NCI-H1436 (cell line): ENCODE measurements at places on chromosomes 2 and 18.

DNA sequence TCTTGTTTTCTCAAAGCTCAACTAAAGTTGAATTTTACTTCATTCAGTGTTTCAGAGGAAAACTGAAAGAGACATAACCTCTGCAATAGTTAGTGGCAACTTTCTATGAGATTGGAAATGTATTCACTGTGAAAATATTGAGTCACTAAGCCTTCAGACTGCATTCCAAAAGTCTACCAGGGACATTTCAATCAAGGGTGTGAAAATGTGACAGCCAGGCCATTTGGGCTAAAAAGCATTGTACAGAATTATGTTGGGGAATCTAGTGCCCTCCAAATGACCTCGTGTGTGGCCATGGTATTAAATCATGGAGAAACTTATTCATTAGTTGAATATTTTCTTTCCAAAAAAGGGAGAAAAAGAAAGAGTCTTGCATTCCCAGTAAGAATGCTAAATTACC lies 251.9 kb downstream of the GRB14 start:
- no peak for DNase-seq

DNA sequence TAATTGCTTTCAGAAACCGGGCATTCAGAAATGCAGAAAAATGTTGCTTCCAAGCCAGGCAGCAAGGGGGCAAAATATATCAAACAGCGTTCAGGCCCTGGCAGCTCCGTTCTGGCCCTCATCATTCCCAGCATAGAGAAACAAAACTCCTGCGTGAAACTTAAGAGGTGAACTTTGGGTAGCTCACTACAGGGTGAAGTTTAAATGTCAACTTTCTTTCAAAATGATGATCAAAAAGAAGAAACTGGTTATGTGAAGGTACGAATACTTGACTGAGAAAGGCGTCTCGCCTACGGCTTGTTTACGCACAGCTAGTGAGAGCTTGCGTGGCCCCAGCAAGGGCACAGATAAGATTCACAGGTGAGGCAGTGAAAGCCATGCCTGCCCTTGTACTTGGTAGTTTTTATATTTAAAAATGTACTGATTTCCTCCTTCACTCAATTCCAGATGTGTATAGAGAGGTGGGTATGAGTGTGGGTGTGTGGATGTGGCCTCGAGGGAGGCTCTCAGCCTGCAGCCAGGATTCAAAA lies 127.5 kb downstream of the NFATC1 start:
- no peak for DNase-seq

- no peak for DNase-seq
These were observed 159.7 kb downstream of the SMAD7 start for GRCh38 chr18:48790869-48791635.

DNA sequence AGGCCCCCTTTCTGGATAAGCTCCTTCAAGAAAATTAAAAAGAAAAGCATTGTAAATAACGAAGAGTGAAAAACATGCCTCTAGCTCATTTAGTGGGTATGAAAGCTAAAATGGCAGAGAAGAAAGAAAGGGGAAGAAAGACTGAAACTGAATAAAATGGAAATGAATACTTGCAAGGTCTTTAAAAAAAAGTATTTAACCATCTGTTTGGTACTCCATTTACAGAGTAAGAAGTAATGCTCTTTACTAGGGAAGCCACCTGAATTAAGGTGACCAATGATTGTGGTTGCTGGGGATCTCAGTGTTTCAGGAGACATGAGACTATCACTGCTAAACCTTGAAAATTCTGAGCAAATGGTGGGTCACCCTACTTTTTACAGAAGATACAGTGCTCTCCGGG lies 17.7 kb upstream of the ARL5A start:
- no peak for DNase-seq

DNA sequence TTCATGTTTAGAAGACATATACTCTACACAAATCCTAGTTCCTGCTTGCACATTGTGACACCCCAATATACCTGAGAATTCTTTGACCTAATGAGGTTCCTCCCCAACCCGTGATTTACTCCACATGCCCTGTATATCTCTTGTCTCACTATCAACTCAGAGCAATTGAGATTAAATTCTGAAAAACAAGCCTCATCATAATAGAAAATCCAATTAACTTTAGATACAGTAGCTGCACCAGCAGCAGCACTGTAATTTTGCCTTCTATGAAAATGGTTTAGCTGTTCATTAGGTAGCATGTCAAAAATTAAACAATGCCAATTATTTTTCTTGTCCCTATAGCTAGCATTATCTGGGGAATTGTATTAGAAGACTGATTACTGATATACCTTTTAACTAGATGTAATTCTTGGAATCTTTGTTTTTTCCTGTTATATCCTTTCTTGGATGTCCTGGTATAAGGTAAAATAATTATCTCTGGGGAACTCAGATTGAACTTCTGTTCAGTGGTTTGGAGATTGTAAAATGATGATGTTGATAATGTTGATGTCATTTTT lies 218.9 kb upstream of the TANK start:
- DNase-seq = no peak

DNA sequence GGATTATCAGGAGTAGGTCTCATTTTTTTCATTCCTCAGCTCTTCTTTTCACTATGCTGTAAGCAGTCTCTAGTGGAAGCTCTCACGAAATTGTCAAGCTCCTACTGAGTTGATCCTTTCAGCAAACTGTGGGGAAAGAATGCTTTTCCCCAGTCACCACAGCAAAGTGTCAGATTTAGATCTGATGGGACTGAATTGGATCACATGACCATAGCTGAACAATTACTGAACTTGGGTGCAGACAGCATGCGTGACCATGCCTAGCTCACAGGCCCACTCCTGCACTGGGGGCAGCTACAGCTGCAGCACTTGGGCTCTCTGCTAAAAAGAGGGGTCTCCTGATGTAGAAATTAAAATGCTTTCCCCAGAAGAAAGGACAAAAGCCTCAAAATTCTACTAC lies 3.1 kb downstream of the ARHGAP15 start:
- no peak for DNase-seq

DNA sequence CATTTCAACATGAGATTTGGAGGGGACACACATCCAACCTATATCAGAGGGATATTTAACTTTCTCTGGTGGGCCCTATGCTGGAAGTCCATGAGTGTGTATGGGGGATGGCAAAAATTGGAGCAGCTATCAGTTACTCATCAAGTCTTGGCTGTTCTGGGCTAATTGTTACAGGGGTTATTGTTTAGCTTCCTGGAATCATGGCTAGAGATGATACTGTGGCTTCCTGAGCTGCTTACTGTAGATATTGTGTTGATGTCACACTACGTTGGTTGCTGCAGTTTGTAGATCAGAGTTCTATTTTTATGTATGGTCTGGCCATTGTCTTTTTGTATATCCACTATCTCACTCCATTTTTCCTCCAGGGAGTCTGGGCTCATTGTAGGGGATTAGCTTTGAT lies 20.9 kb upstream of the IL1R2 start:
- DNase-seq = no peak

DNA sequence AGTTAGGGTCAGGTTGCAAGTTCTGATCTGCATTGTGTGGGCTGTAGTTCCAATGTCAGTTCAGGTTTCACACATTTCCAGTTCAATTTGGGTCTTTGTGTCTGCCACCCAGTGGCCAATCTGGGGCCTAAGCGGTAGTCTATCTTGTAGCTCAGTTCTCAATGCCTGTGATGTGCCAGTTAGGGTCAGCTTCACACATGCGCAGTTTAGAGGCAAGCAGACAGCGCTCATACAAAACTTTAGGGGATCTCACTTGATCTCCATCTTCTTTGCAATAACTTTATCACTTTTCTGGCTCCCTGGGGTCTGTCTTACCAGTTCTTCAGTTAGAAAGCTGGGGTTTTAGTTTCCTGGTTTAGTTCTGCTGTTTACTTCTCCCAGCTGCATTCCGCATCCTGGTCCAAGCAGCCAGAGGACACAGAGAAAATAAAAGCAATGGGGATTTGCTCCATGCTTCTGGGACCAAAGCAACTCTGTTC lies 11.0 kb upstream of the ZNF24 start:
- peak; percentile 29 for DNase-seq

- no peak for DNase-seq
These were observed 357.2 kb downstream of the SATB2 start for GRCh38 chr2:199100326-199101110.

GRCh38 chr2:216243026-216243425 lies 129.3 kb downstream of the MARCHF4 start:
- no peak for DNase-seq

GRCh38 chr18:44627280-44627679 lies 53.4 kb upstream of the SETBP1 start:
- no peak for DNase-seq

GRCh38 chr2:149744865-149745264 lies 157.3 kb upstream of the MMADHC start:
- DNase-seq = no peak

DNA sequence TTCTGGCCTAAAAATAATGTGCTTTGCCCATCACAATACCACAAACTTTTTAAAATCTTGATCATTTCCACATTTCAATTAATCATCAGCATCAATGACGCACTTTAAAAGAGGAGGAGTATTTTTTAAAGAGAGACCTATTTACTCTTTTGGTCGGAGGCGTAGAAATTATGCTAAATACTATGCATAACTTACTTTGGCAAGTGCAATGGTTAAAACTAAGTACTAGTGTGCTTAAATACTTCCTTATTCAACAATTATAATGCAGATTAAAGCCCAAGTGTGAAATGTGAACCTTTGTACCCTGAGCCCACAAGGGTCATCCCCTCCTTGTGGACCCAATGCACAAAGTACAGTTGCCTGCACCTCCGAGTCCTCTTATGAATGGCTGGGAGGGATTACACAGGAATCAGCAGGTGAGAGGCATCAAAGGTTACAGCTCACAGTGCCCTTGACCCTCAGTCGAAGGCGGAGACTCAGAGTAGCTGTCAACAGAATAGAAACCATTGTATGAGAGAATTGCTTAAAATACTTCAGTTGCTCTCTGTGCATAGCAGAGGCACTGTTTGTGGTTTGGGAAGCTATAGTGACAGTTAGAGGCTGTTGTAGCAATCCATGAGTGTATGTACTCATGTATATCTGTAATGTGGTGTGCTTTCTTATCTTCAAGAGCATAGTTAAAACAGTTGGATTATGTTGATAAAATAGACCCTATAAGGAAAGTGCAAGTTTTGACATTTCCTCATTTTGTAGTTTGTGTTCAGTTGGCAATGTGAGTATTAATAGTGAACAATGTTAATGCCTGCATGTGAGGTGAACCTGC lies 151.7 kb upstream of the ITGA4 start:
- DNase-seq = no peak

GRCh38 chr18:34342960-34343359 lies 118.2 kb upstream of the NOL4 start:
- no peak for DNase-seq

DNA sequence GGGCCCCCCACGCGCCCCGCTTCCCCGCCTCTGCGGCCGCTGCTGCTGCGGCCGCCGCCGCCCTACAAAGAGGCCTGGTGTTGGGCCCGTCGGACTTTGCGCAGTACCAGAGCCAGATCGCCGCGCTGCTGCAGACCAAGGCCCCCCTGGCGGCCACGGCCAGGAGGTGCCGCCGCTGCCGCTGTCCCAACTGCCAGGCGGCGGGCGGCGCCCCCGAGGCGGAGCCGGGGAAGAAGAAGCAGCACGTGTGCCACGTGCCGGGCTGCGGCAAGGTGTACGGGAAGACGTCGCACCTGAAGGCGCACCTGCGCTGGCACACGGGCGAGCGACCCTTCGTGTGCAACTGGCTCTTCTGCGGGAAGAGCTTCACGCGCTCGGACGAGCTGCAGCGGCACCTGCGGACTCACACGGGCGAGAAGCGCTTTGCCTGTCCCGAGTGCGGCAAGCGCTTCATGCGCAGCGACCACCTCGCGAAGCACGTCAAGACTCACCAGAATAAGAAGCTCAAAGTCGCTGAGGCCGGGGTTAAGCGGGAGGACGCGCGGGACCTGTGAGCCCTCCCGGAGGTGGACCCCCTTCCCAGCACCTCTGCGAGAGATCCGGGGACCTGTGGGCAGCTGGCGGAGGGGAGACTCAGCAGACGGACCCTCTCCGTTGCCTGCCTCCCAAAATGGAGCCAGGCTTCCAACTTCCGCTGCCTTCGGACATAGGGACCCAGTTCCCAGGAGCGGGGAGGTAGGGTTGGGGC lies 1.9 kb downstream of the SP5 start:
- no peak for DNase-seq

- no peak for DNase-seq
These were observed 49.8 kb downstream of the ZNF516 start for GRCh38 chr18:76445275-76445674.

- DNase-seq = no peak
These were observed 70.5 kb downstream of the KCNG2 start for GRCh38 chr18:79868168-79868784.

DNA sequence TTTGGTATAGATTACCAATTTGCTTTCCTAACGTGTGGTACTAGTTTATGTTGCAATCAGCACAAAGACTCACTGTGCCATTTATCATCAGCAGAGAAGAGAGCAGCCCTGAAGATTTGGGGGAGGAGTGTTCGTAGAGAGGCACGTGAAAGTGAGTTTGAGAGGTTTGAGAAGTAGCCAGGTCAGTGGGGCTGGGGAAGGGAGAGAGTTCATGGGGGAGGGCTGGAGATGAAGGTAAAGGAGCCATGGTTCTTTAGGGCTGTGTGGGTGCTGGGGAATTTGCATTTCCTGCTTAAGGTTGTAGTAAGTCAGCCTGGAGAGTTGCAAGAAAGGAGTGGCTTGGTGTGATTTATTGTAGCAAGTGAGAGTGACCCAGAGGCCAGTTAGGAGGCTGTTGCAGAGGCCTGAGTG lies 172.1 kb downstream of the NEDD4L start:
- no peak for DNase-seq

DNA sequence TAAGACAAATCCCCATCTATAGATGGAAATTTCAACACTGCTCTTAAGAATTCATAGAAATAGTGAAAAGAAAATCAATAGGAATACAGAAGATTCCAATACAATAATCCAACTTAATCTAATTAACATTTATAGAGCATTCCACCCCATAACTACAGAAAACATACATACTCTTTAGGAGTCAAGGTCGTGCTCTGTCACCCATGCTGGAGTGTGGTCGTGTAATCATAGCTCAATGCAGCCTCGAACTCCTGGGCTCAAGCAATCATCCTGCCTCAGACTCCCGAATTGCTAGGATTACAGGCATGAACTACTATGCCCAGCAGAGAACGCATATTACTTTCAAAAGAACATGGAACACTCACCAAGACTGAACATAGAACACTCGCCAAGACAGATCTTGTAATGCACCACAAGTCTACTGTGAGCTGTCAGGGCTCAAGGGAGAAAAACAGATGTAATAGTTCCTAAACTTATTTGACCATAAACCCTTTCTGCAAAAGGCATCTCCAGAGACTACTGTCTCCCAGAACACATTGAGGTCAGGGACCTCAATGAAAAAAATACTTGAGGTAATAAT lies 14.1 kb downstream of the MEMO1 start:
- DNase-seq = no peak
